Stimulated activated CD8-positive, alpha-beta memory T cell treated with anti-CD3 and anti-CD28 coated beads, Interleukin-4, amount 100 ng/mL, for 48 hours (primary cell): ENCODE measurements at places on chromosomes 7 and 10.

- DNase-seq = no peak
Observed at GRCh38 chr10:123634221-123634620, 31.9 kb upstream of the GPR26 start.

GRCh38 chr10:133127291-133128125 lies 32.5 kb upstream of the KNDC1 start:
- DNase-seq = peak; percentile 74

- DNase-seq = no peak
Observed at GRCh38 chr10:42743697-42744096, 38.9 kb upstream of the BMS1 start.

- no peak for DNase-seq
Observed at GRCh38 chr10:4343091-4343490, 482.9 kb upstream of the AKR1E2 start.

- DNase-seq = peak; percentile 48
Observed at GRCh38 chr7:26187380-26188205, 13.0 kb downstream of the HNRNPA2B1 start.

DNA sequence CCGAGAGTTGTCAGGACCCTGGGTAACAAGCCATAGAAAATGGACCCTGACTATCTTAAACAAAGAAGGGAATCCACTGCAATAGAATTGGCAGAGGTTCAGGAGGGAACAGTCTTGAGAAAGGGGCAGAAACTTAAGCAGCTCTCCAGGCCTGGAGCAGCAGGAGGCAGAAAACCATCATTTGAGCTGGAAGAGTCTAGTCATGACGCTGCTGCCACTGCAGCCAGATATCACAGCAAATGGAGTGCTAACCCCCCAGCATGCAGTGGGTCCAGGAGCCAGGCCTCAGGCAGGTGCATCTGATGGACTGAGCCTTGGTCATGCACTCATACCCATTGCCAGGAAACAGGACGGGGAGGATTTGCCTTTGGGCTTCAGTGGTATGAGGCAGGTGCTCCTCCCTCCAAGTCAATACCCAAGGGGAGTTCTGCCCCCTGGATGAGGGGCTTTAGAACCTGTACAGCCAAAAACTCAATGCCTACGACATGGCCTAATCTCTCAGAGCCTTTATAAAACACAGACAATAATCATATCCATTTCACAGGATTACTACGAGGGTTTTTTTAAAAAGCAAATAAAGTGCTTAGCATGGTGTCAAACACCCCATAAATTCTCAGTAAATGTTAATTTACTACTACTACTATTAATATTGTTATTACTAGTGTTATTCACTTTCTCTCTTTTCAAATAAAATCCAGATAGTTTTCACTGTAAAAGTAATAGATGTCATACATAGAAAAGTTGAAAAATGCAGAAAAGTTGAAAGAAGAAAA lies 30.7 kb downstream of the DUSP5 start:
- no peak for DNase-seq

DNA sequence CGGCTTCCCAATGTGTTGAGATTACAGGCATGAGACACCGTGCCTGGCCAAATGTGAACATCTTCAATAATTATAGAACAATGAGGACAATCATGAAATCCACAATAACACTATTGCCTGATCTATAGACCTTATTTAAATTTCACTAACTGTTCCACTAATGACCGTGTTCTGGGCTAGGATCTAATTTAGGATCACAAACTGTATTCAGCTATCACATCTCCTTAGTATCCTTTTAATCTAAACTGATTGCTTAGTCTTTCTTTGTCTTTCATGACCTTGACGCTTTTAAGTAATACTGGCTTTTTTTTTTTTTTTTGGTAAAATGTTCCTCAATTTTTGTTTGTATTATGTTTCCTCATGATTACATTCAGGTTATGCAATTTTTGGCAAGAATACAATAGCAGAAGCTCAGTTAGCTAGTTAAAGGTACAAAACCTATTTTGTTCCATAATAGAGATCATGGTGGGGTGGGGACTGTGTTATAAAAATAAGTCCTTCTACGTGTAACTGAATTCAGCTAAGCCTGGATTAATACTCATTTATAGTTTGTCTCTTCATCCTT lies 158.4 kb downstream of the AOAH start:
- DNase-seq = no peak

DNA sequence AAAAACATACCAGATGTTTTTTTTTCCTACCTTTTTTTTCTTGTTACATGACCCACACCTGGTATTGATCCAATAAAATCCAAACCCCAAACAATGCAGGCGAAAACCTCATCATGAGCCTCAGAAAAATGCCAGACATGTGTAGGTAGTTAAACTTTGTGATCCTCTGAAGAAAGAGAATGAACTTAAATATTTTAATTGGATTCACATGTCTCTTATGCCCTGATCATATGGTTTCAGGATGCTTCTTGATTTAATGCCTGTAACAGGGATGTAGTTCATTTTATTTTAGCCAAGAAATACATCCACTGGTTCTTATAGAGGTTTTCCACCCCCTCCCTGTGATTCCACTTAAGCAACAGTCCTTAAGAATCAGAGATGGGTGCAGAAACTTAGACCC lies 451.6 kb downstream of the TYW1 start:
- no peak for DNase-seq

DNA sequence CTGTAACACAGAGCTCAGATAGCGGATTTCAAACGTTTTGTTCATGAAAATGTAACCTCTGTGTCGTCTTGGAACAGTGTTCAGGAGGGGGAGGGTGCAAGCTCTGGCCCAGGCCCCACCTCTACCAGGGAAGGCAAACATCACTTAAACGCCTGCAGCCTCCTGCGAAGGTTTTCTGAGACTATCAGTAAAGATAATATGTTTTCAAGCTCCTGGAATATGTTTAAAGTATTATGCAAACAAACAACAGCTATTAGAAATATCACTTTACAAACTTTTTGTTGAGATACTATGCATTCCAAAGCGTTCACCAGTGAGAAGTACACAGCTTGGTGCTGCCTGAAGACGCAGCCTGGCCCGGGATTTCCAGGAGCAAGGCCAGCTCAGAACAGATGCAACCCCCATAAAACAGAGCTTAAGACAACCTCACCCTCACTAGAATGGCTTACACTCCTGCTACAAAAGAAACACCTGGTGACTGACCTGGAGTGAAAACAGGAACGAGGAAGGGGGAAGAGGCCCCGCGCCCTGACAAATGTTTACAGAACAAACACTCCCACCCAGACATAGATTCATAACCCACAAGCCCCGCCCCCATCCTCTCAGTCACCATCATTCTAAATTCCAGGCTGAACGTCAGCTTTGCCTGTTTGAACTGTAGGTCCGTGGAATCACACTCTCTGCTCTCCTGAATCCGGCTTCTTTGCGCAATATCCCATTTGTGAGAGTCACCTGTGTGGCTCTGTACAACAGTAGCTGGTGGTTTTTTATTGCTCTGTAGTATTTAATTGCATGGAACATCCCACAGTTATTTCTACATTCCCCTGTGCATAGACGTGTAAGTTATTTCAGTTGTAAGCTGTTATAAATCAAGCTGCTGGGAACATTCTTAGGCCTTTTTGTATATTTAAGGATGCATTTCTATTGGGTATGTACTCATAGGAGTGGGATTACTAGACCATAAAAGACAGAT lies 155.0 kb downstream of the PTPRN2 start:
- DNase-seq = no peak

GRCh38 chr10:695396-695795 lies 5.9 kb upstream of the DIP2C start:
- DNase-seq = no peak

GRCh38 chr10:873020-873419 lies 58.5 kb downstream of the LARP4B start:
- no peak for DNase-seq

GRCh38 chr7:98745722-98746318 lies 124.0 kb downstream of the TMEM130 start:
- DNase-seq = peak; percentile 91

DNA sequence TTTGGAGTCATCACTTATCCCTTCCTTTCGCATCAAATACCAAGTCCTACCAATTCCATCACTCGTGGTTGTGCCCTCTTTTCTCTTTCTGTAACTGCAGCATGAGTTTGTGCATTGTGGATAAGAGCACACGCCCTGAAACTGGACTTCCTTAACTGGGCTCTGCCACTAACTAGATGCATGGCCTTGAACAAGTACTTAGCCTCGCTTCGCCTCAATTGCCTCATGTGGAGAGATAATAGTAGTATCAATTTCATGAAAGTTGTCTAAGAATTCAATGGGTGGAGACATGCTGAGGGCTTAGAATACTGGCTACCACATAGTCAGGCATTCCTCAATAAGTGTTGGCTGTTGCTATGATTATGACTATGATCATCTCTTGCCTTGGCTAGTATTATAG lies 41.5 kb downstream of the CFAP43 start:
- DNase-seq = no peak

- DNase-seq = no peak
Observed at GRCh38 chr10:32923849-32924248, 34.2 kb downstream of the ITGB1 start.

- no peak for DNase-seq
Observed at GRCh38 chr7:43461349-43462024, 121.4 kb upstream of the STK17A start.

DNA sequence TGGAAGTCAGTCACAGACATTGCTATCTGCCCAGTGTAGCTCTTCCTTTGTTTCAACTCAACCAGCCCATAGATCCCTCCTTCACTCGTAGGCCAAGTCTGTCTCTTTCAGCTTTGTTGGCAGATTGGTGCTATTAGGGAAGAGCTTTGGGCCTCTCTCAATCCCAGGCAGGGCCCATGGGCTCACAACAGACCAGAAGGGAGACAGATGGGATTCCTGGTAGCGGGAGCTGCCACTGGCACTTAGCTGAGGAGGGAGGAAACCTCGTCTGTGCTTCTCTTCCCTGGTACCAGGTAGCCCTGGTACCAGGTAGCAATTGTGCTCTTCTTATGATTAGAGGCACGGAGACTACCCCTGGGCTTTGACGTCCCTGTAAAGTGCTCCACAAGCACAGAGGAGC lies 592.0 kb downstream of the TYW1 start:
- no peak for DNase-seq

GRCh38 chr10:9922126-9922870 lies 1095.4 kb upstream of the CELF2 start:
- no peak for DNase-seq

- DNase-seq = no peak
Observed at GRCh38 chr7:137682596-137682995, 164.2 kb downstream of the DGKI start.

DNA sequence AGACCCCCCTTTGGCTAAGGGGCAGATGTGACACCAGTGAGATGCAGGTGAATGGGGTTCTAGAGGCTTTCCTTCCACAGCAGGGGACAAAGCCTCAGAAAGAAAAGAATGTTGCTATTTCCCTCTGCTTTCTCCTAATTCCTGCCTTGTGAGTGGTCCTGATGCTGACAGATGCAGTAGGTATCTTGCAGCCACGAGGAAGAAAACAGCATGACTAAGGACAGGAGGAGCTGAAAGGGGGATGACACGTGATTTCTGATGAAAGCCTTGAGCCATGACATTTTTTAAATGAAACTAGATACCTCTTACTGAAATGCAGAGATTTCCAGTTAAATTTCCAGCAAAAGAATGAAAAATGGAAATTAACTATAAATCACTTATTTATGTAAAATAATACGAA lies 92.4 kb downstream of the C1GALT1 start:
- no peak for DNase-seq

DNA sequence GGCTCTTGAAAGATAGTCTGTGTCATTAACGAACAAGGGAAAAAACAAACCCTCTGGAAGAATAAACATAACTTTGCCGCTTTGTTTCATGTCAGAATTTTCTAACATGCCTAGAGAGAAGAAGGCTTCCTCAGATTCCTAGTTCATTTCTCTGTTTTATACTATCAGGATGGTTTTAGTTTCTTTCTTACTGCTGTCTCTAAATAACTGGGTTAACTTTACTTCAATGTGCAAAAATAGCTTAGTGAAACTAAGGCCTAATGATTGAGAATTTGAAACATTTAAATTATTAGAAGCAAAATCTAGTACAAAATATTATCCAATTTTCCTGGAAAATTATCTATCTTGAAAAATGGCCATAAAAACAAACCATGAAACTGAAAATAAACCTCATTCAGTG lies 72.1 kb upstream of the OGDHL start:
- no peak for DNase-seq

GRCh38 chr10:128633864-128634540 lies 507.8 kb upstream of the MKI67 start:
- no peak for DNase-seq

DNA sequence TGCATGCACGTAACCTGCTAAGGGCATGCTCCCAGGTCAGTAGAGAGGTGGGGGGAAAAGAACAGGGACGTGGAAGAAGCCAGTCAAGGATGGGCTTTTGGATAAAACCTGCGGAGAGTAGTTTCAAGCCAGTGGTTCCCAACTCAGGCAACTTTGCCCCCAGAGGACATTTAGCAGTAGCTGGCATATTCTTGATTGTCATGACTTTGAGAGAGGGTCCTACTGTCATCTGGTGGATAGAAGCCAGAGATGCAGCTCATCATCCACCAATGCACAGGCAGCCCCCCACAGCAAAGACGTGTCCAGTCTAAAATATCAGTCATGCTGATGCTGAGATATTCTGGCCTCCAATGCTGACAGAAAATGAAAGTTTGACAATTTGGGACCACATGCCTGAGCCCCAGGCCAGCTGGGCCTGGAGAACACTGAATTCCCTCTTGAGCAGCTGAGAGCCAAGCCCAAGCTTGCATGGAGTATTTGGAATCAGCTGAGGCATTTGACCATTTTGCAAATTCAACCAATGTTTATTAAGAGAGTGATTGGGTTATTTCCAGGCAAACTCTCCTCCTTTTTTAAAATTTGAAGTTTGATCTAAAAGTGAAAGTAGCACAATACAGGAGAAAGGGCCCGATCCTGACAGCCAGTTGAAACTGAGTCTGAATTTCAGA lies 110.0 kb upstream of the C7orf33 start:
- DNase-seq = no peak

DNA sequence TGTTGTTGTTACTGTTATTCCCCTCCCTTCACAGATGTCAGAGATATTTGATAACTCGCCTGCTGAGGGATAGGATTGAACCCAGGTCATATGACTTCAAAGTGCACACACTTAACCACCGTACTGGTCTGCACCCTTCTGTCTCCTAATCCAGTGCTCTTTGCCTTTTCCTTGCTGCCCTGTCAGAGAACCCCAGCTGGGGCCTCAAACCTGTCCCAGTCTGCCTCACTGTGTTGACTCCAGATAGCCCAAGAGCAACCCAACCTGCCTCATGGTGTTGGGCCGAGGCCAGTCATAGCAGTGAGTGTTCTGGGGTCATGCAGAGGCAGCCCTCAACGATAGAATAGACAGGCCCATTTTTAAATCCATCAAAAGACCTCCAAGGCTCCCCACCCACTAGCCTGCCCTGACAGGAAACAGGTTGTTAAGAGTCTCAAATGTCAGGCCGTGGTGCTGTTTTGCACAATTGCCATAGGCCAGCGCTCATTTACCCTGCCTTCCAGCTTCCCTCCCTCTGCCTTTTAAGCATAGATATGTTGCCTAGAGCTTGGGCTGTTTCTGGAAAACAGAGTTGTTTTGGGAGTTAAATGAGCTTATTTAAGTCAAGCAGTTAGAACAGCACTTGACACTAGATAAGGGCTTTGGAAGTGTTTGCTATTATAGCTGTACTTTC lies 37.0 kb upstream of the PDCD4 start:
- DNase-seq = no peak
